Activated CD4-positive, alpha-beta T cell treated with anti-CD3 and anti-CD28 coated beads, Interleukin-2, Interleukin-4, amounts not matched to agents 100 ng/mL and 50 ng/mL, durations not matched to agents 16 hours and 8 hours (primary cell): ENCODE measurements at places on chromosomes 7 and 10.

DNA sequence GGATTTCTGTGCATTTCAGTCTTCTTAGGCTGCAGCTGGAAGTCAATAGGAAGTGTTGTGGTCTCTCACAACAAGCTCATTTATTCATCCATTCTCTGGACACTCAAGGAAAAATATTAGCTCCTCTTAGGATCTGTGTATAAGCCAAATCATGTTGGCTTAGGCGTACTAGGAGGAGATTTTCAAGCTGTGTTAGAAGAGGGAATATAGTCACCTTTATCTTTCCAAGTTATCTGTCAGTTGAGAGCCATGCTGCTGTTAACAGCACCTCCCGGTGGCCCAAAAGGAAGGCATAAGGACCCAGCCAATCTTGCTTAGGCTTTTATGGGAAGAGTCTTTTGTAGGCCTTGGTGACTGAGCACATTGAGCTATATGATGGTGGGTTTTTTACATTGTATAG lies 220.0 kb downstream of the LRMDA start:
- DNase-seq, result no peak

DNA sequence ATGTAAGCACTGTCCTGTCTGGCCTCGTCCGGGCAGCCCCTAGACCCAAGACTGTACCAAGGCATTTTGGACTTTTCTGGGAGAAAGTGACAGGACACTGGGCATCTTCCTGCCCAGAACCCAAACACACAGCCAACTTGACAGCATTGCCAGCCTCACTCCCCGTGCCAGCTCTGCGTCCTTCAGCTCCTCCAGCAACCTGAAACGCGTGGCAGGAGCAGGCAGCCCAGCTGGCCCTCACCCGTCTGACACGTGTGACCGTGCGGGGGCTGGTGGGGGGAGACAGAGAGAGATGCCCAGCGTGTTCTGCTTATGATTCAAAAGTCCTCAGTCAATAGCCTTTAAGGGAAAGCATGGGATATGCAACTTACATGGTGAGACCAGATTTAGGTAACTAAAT lies 50.3 kb upstream of the SLC29A3 start:
- no peak for DNase-seq

DNA sequence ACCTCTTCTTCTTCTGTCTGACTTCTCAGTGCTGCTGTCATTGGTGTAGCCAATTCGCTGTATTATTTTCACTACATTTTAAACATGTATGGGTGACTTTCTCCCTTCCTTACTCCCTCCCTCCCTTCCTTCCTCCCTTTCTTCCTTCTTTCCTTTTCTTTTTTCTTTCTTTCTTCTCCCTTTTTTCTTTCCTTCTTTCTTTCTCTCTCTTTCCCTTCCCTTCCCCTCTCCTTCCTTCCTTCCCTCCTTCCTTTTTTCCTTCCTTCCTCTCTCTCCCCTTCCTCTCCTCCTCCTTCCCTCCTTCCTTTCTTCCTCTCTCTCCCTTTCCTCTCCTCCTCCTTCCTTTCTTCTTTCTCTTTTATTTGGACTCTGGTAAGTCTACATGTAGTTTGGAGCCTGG lies 240.8 kb downstream of the GATA3 start:
- no peak for DNase-seq

- DNase-seq, result no peak
Observed at GRCh38 chr7:6172910-6173295, 99.5 kb downstream of the CYTH3 start.

- DNase-seq, result no peak
Observed at GRCh38 chr7:43639858-43640491, 57.1 kb downstream of the STK17A start.

- DNase-seq, result no peak
Observed at GRCh38 chr10:77770868-77771175, 133.2 kb upstream of the KCNMA1 start.

DNA sequence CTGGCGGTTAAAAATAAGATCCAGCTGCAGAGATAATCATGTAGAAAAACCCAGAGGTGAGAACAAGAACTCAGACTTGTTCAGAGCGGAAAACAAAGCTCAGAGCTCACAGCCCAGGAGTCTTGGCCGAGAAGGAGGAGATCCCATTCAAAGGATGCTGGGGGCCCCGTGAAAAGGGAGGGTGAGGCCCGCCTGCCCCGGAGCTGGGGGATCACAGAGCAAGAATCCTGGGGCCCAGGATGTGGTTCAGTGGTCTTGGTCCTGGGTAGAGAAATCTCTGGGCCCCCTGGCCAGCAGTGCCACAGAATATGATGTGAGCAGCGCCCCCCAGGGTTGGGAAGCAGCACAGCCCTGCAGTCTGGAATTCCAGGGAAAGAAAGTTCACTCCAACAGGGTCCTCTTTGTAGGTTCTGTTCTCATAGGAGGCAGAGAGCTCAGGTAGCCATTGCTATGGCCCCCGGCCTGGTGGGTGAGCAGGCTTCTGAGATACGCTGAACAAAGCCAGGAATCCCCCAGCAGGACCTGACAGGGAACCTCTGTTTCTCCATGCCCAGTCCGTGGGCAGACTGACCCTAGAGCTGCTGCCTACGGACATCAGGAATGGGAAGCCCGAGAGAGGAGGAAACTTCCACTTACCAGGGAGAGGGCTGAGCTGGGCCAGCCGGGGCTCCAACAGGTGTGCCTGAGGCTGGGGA lies 77.7 kb upstream of the GNA12 start:
- no peak for DNase-seq

DNA sequence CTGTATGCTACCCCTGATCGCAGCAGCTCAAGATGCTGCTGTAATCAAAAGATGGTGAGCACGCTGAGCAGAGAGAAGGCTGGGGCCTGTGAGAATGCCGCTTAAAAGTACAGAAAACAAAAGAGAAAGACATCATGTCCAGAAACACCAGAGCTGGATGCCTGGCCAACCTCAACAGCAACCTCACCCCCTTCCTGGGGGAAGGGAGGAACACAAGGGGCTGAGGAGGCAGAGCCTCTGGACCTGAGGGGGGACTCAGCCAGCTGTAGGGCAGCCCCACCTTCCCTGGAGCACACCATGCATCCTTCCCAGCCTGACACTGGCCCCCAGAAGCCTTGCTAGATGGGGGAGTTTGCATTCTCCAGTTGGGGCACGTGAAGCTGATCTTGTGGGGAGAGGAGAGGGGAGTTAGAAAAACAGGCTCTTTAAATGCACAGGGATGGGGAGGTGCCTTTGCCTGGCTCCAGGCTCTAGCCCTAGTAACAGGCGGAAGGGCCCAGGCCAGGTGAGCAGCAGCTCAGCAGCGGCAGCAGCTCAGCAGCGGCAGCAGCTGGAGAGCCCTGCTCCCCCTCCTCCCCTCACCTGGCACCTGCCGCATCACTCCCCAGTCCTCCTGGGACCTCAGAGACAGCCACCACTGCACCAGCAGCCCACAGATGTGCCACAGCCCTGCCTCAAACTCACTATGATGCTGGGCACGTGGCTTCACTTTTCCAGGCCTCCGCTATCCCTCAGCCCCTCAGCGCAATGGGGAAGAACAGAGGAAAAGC lies 156.3 kb downstream of the NEURL1 start:
- DNase-seq, result no peak

- DNase-seq, result no peak
Observed at GRCh38 chr10:83555264-83555663, 584.0 kb upstream of the GHITM start.

GRCh38 chr10:11838298-11838852 lies 15.2 kb downstream of the PROSER2 start:
- no peak for DNase-seq

- no peak for DNase-seq
Observed at GRCh38 chr10:123097039-123097438, 38.7 kb upstream of the HMX3 start.

DNA sequence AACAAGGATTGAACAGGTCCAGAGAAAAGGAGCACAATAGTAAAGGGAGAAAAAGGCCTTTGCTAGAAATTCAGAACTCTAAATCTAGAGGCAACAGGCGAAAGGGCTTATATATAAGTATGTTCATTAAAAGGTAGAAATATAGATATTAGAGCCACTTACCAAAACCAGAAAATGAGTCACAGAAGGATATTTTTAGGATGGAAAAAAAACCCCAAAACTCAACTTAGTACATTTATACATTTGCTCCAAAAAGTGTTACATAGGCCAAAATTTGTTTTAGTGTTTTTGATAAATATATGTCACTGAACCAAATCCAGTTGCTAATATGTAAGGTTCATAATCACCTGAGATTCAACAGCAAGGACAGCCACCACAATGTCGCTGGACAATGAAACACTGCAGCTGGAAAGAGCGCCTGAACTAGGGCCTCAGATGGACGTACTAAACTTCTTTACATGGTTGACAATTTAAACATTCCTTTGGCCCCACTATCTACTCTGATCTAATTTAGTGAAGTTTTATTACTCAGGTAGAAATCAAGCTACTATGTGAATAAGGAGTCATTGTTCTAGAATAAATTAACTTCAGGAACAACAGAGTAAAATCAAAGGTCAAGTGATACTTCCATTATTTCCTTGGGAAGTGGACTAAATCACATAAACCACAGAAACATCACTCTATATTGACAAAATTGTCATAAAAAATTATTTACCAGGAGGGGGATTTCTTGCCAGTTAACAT lies 10.9 kb downstream of the FAM3C start:
- no peak for DNase-seq

DNA sequence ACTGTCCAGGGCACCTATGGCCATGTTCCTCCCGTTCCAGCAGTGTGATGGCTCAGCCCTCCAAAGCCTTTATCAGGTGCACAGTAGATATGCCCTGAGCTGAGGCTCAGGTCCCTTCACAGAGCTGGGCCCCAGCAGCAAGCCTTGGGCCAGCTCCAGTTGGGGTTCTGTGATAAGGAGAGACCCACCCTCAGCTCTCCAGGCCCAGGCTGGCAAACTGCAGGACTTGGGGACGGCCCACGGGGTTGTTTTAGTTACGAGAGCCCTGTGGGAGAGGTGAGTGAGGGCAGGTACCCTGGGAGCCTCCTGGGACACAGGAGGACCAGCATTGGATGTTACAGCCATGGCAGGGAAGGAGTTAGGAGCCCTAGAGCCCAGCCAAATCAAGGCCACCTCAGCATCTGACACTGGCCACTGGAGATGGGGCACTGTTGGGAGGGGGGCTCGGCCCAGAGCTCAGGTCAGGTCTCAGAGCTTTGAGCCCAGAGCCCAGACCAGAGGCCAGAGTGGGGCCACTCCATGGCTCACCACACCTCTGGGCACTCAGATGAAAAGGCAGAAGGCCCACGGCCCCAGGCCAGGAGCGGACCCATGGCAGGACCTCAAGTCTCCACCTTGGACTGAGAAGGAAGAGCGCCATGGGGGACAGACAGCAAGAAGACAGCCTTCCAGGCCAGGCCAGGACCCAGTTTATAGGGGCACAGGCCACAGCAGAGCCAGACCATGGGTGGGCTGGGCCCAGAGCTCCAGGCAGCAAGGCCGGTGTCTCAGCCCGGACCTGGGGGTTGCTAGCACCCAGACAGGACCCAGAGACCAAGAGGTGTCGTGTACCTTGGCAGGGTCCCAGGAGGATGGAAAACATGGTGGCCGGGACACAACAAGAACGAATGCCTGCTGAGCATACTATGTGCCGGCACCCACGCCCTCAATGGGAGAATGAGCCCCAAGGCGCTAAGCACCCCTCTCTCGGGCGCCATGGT lies 12.8 kb downstream of the GRID1 start:
- DNase-seq, result no peak

DNA sequence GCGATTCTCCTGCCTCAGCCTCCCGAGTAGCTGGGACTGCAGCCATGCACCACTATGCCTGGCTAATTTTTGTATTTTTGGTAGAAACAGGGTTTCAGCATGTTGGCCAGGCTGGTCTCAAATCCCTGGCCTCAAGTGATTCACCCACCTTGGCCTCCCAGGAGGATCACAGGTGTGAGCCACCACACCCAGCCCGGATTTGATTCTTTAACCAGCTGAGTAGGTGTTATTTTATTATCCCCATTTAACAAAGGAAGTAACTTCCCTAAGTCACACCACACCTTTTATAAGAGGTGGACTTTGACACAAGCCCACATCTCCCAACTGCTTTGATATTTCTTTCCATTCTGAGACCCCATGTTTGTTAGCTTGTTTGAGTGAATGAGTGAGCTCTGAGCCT lies 25.0 kb downstream of the SLC25A28 start:
- no peak for DNase-seq

DNA sequence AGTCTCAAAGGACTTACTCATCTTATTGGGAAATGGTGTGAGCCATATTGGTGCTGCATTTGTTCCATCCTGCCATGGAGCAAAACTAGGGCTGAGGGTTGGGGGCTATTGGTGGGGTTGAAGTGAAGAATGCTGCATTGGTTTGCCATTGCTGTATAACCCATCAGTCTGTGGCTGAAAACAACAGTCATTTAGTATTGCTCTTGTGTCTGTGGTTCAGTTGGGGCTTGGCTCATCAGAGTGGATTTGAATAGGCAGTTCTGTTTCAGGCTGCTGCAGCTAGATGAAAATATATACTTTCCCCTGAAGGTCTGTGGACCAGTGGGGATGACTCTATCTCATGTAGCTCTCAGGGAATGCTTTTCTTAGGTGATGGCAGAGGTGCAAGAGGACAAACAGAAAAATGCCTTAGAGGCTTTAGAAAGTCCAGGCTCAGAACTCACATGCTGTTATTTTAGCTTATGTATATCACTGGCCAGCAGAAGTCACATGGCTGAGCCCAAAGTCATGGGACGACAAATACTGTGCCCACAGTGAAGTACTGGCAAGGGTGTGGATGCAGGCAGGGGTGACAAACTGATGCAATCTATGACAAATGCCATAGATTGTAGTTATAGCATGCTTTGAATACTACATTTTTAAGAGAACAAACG lies 15.2 kb upstream of the EXOC6 start:
- DNase-seq, result peak; percentile 16

DNA sequence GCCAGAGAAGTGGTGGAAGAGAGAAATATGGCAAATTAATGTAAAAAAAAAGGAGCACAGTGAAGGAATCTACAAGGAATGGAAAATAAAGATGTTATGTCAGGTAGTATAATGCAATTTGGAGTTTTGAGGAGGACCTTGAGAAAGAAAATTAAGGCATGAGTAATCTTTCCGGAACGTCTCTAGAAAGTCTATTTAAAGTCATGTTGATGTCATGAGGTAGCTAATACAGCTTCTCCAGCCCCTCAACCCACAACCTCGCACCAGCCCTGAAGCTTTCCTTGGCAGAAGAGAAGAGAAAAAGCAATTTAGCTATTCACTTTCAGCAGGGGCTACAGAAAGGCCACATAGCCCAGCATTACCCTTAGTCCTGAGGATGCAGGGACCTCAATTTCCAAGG lies 22.5 kb downstream of the TRDMT1 start:
- no peak for DNase-seq

- DNase-seq, result no peak
Observed at GRCh38 chr7:92375013-92375412, 72.3 kb upstream of the GATAD1 start.

- no peak for DNase-seq
Observed at GRCh38 chr7:2582006-2582735, 23.4 kb downstream of the IQCE start.

DNA sequence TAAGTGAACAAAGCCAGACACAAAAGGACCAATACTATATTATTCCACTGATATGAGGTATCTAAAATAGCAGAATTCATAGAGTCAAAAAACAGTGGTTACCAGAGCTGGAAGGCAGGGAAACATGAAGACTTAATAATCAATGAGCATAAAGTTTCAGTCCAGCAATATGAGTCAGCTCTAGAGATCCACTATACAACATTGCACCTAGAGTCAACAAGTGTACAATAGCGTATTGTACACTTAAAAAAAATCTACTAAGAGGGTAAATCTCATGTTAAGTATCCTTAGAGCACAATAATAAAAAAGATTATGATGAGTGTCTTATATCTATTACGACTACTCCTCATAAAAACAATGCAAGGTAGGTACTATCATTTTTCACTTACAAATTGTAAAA lies 36.1 kb downstream of the C10orf90 start:
- no peak for DNase-seq
